Activated CD4-positive, alpha-beta T cell treated with anti-CD3 and anti-CD28 coated beads for 48 hours (primary cell): ENCODE measurements at places on chromosomes 5 and 9.

- no peak for DNase-seq
Measured at GRCh38 chr5:97406946-97407676, 224.1 kb upstream of the RIOK2 start.

DNA sequence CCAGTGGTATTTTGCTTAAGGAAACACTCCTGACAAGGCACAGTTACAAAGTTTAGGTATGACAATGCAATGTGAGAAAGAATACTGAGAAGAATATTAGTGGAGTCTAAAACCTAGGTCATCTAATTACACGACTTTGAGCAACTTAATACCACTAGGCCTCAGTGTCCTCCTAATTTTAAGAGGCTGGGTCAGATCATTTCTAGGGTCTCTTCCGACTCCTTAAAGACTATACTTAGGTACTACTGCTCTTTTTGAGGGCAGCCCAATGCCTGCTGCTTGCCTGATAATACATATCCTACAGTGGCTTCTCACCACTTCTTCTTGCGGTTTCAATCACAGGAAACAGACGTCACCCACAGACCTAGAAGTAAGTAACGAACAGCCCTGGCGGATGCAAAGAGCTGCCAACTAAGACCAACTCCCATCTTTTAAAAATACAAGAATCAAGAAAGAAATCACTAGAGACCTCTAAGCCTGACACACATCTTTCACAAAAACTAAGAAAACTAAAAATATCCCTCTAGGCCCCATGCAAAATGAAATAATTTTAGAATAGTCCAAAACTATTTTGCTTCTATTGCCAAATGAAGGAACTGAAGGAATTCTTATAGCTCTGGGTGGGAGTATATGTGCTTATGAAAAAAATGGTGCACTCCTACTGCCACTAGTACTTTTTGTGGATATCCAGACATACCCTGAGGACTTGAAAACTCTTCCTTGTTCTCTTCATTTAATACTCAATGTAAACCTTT is 13.1 kb downstream of the DIAPH1 start:
- DNase-seq = peak; percentile 72

DNA sequence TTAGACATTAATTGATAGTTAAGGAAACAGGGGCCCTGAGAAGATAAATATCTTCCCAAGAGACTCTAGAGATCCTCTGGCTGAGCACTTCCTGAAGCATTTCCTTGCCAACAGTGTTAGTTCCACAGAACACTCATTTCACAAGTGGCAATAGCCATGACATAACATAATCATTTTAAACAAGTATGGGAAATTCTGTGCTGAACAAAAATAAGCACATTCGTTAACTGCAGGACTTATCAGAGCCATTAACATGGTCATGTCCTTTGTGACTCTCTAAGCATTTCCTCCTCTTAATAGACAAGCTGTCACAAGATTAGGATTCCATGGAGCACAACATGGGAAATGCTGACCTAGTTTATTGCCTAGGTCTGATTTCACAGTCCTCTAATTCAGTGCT is 184.9 kb downstream of the SNX18 start:
- no peak for DNase-seq

GRCh38 chr5:128695791-128696530 is 157.9 kb upstream of the FBN2 start:
- DNase-seq = no peak

- DNase-seq = no peak
Measured at GRCh38 chr9:133821601-133822429, 83.7 kb upstream of the SARDH start.

- DNase-seq = peak; percentile 2
Measured at GRCh38 chr5:140966293-140967225, at the start of gene PCDHAC2. Gene PCDHAC2 (plus strand): TSS chr5:140966476. CDS start chr5:140966767, 291 bp downstream.
